ENCODE measurements at places on chromosomes 7 and 10.
A peak's percentile ranks its signal among the peaks of the same experiment; 100 is the strongest.

- DNase-seq = no peak
Observed at GRCh38 chr7:151586531-151587260, 67.0 kb upstream of the RHEB start.

GRCh38 chr7:116354546-116355423 lies 144.4 kb downstream of the TES start:
- no peak for DNase-seq

GRCh38 chr7:79406371-79406770 lies 47.1 kb downstream of the MAGI2 start:
- no peak for DNase-seq

DNA sequence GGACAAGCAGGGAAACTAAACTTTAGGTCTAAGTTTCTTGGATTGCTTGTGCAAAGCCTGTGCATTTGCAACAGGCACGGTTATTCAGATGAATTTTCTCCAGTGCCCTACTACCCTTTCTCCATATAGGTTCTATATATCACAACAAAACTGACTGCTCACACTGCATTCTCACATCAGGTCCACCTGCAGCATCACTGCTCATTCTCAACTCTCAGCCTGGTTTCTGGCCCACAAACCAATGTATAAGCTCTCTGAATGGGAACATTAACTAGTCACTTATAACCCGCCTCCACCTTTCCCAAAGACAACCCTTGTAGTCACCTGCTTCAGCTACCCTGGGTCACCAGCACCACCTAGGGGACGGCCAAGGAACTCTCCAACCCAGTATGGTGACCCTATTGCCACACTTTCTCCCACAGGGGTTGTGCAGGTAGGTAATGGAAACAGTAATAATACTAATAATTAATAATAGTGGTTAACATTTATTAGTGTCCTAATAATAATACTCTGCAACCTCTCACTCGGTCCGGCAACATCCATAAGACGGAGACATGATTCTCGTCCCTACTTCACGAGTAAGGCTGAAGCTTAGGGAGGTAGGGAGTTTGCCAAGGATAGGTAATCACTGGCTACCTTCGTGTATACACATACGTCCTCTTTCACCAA lies 97.3 kb downstream of the CLEC2L start:
- no peak for DNase-seq

- DNase-seq = no peak
Observed at GRCh38 chr10:23918839-23919238, 290.1 kb upstream of the KIAA1217 start.

GRCh38 chr10:21261842-21262294 lies 263.6 kb downstream of the SKIDA1 start:
- DNase-seq = peak; percentile 49

GRCh38 chr7:153887749-153888569 lies 164.2 kb upstream of the DPP6 start:
- DNase-seq = no peak

GRCh38 chr10:16828701-16829175 lies 11.5 kb upstream of the RSU1 start:
- DNase-seq = no peak

GRCh38 chr10:20970708-20971107 lies 73.6 kb upstream of the NEBL start:
- no peak for DNase-seq

- DNase-seq = no peak
Observed at GRCh38 chr10:79994556-79994955, 45.7 kb upstream of the SFTPD start.

GRCh38 chr10:15515202-15515601 lies 144.1 kb upstream of the FAM171A1 start:
- DNase-seq = peak; percentile 17

- no peak for DNase-seq
Observed at GRCh38 chr10:110577056-110577455, 9.6 kb downstream of the SMC3 start.

Data from amygdala (tissue), 56 donors.